ENCODE measurements at places on chromosomes 4 and X.

GRCh38 chr4:60122820-60123219 is 1077.3 kb upstream of the ADGRL3 start:
- DNase-seq, result no peak

GRCh38 chrX:49116076-49116475 is 7.5 kb downstream of the GPKOW start:
- no peak for DNase-seq

GRCh38 chrX:45479835-45480422 is 279.3 kb upstream of the DIPK2B start:
- DNase-seq, result no peak

DNA sequence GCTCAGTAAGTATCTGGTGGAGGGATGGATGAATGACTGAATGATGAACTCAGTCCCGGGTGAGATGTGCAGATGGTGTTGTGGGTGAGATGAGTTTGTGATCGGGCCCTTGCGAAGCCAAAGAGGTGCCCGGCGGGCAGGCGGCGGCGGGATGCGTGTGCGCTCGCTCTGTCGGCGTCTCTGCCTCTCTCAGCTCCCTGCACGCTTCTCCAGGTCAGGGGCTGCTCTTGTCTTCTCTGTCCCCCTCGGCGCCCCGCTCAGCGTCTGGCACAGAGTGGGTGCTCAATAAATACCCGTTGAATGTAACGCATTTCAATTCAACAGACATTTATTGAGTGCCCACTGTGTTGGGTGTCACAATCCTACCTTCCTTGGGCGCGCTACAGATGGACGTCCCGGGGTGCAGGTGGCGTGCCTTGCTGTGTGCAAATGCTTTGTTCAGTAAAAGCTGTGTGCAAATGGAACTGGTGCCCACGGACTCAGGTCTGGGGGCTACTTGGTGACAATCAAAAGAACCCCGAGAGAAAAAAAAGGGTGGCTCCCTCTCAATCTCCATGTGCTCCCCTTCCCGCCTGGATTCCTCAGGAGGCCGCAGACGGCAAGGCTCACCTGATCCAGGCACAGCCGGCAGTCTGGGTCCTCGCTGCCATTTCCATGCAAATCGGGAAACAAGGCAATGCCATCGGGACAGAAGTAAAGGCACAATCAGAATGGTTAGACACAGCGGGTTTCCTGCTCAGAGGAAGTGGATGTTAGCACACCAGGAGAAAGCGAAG is 65.6 kb upstream of the AFAP1 start:
- DNase-seq, result no peak

DNA sequence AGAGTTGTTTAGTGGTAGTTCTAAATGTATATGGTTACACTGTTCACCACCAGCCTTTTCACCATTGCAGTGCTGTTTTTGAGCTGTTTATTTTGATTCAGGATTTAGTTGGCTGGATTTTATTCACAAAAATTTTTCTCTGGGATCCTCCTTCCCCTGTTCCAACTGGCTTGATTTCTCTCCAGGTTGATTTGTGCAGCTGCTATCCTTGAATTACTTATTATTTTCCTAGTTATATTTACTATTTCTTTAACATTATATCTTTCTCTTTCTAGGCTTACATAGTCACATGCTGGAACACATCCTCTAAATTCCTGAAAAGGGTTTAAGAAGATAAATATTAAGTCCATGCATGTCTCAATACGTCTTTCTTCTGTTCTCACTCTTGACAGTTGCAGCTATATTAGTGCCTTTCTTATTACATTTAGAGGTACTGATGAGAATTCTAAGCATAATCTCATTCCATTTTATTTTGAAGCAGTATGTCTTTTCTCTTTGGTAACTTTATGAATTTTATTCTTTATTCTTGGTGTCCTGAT is 82.2 kb downstream of the SUPT20HL2 start:
- no peak for DNase-seq

DNA sequence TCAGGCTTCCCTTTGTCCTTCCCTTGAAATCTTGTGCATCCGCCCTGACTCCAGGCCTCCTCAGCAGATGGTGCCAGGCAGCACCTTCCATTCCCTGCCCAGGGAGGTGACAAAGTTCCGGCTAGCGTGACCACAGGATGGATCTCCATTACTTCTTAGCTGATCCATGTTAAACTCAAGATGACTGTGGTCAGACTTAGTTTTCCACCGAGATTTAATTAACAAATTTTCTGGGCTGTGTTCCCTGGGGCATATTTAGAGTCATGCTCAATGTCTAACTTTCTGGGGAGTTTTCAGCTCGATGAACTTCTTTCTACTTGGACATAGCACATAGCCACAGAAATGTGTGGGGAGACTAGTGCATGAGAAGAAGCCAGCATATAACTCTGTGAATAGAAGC is 215.1 kb upstream of the SFRP2 start:
- DNase-seq, result no peak

DNA sequence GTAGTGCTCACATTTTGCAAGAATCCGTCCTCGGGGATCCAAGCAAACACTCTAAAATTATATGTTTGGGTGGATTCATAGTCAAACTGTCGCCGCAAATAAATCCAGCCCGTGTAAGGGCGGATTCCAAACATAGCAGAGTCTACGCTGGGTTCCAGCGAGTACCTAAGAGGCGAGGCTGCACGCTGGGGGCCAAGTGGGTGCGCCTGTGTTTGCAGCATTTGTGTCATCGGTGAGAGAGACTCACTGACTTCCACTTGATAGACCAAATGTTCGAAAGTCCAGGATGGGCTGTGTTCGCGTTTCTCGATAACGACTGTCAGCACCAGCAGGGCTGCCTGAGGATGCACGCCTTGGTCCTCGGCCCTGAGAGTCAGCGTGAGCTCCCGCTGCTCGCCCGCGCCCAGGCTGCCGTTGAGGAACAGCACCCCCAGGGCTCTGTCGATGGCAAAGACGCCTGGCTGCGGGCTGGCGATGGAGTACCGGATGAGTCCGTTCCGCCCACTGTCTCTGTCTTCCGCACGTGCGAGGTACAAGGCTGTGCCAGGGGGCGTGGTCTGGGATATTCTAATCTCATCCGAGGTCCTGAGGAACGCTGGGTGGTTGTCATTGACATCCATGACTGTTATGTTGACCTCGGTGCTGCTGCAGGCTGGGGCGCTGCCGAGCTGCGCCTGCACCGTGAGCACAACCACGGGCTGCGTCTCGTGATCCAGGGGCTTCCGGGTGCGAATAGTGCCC is 158.7 kb downstream of the DCHS2 start:
- no peak for DNase-seq

GRCh38 chr4:129082302-129082701 is 11.0 kb downstream of the SCLT1 start:
- DNase-seq, result no peak

DNA sequence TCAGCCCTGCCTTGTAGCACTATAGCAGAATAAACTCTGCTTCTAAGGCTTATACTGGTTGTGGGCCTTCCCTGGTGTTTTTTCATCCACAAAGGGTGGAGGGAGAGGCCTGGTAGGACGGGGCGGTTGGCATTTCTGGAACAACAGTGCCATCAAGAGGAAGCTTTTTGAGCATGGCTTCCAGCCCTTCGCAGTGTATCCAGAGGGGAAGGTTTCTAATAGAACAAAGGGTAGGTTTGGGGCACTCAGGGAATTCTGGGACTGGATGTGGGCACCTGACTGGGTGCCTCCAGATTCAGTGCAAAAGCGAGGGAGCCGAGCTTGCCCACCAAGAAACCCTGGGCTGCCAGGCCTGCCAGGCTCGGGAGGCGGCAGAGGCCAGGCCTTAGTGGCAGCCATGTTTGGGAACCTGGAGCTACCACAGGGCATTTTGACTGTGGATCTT is 229.6 kb upstream of the AGTR2 start:
- DNase-seq, result no peak

- no peak for DNase-seq
Observed at GRCh38 chrX:15956681-15957080, 102.1 kb upstream of the AP1S2 start.

DNA sequence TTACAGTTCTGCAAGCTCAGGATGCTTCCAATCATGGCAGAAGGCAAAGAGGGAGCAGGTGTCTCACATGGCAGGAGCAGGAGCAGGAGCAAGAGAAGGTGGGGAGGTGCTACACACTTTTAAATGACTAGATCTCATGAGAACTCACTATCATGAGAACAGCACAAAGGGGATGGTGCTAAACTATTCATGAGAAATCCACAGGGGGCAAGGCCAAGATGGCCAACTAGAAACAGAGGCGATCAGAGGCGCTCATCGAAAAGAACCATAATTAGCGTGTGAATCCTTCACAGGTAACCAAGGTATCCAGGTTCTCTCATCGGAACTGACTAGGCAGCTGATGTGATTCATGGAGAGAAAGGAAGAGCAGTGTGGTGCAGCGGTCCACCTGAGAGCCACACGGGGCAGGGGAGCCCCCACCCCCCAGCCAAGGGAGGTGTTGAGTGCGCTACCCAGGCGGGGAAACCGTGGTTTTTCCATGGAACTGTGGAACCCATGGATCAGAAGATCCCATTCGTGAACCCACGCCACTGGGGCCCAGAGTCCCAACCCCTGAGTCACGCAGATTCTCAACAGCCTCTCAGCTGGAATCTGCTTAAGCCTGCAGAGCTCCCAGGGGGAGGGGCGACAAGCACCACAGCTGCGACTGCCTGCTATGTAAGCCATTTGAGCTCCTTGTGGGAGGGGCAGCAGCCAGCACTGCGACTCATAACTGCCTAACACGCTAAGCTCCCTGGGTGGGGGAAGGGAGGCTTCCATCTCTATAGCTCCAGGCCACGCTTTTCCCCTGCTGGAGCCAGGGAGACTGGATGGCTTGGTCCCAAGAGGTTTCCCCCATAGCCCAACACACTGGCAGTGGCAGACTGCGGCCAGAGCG is 46.7 kb downstream of the FGF16 start:
- DNase-seq, result no peak

GRCh38 chrX:40663880-40664630 is 16.7 kb upstream of the CXorf38 start:
- no peak for DNase-seq

- no peak for DNase-seq
Observed at GRCh38 chrX:66191563-66191962, 27.5 kb downstream of the HEPH start.

All from stimulated activated CD8-positive, alpha-beta memory T cell treated with anti-CD3 and anti-CD28 coated beads, Interleukin-7, amount 100 ng/mL, for 1 hour (primary cell).